Kasumi-1 (cell line): ENCODE measurements at places on chromosomes 2 and 18.

DNA sequence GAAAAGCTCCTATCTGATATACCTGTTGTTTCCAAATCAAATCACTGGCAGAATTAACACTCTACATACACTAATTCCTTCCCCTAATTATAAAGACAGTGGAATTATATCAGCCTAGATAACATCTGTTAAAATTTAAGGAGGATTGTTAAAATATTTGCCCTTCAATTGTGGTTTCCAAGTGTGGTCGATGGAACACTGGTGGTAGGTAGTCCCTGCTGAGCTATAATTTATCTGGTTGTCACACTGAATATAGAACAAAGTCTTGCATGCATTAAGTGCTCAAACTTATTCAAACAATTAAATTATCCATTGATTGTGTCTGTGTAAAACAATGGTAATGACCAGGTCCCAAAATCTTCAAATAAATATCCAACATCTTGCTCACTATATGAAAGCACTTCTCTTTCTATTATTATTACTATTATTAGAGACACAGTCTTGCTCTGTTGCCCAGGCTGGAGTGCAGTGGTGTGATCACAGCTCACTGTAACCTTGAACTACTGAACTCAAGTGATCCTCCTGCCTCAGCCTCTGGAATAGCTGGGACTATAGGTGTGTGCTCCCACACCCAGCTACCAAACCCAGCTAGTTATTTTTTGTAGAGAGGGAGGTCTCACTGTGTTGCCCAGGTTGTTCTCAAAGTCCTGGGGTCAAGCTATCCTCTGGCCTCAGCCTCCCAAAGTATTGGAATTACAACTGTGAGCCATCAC lies 12.0 kb downstream of the CDH2 start:
- DNase-seq = no peak

- no peak for DNase-seq
Observed at GRCh38 chr2:134681201-134681600, 37.6 kb downstream of the TMEM163 start.

GRCh38 chr2:112728378-112729175 lies 7.8 kb downstream of the NT5DC4 start:
- peak; percentile 33 for DNase-seq

DNA sequence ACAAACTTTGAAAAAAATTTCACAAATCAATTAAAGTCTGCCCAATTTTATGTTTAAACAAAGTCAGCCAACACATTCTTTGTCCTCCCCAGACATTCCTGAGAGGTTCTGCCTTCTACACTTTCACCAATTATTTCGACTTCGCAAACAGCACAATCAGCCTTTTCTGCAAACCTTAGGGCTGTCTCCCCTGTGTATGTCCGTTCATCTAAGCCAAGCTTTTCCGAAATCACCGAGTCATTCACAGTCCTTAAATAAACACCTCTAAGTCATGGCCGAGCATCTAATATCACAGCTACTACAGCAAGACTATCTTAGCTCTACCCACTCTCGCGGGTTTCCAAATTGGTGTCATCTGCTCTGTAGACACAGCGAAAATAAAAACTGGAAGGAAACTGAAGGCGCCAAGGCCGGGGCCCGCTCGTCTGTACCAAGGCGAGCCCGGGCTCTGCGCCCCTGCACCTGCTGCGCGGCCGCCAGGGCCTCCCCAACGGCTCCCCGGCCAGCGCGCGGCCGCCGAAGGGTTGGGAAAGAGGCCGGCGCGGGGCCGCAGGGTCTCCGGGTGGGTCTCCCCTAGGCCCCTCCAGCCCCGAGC lies 730 bp downstream of the ODC1 start:
- peak; percentile 44 for DNase-seq

GRCh38 chr2:198368089-198368488 lies 563.7 kb downstream of the PLCL1 start:
- DNase-seq = no peak

DNA sequence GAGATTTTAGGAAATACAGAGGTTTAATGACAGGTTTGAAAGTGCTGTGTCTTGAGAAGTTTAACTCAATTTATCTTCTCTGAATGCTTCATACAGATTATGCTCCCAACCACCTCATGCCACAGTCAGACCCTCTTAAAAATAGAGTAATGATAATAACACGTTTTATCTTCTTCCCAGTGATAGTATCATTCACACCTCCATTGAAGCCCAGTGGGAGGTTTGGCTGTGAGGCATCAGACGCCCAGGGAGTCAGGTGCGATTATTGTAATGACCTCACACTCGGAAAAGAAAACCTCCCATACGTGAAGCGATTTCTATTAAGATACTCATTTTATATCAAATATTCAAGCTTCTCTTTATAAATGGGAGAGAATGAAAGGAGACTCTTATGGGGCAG lies 366.3 kb downstream of the SETBP1 start:
- DNase-seq = no peak

- DNase-seq = no peak
Observed at GRCh38 chr2:96157649-96158553, 12.7 kb upstream of the DUSP2 start.

DNA sequence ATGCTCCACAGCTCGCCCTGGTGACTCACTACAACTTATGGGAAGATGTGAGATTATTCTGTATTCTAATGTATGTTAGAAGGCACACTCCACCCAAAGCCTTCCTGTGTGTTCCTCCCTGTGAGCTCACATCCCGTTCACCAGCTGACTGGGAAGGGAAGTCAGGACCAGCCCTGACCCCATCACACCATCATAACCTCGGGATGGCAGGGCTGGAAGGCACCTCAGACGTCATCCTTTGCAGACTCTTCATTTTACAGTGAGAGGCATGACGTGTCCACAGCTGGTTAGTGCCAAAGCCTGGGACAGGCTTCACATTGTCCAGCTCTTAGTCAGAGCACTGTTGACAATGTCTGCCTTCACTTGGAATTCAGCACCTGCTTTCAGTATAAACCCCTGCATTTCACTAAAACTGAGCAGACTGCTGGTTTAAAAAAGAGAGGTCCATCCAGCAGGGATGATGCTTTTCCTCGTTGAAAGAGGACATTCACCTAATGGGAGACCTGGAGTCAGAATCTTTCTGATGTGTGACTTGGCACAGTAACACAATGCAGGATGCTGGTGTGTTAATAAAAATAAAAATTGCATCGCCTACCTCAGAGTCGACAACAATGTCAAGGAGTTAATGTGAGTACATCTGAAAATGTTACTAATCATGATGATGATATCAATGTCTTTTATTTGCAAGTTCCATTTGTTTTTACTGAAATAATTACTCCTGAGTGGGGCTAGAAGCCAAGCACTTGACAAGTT lies 418.0 kb upstream of the TNP1 start:
- DNase-seq = no peak

GRCh38 chr2:175414882-175415487 lies 233.5 kb upstream of the ATP5MC3 start:
- peak; percentile 67 for DNase-seq

DNA sequence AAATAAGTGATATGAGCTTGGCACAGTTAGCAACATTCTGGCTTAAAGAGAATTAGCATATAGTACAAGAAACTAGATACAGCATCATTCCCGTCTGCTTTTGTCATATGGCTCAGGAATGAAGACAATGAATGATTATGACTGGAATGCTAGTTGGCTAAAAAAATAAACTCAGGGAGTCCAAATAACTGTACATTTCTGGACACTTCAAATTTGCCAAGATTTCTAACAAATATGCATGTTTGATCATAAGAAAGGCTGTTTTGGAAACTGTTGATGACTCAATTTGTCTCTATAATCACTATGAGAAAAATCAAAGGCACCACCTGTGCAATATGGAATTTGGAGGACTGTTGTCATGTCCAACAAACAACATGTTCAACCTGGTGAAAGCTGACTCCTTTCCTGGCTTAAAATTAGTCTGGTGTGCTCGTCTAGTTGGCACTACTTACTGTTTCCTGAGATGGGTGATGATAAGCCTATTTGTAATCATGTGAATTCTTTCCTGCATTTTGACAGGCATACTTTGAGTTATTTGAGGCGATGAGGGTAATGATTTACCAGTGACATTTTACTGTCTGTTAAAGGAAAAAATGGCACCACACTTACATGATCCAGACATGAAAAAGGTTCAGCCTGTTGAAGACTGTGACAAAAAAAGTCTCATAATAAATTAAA lies 133.9 kb upstream of the CDH20 start:
- no peak for DNase-seq

DNA sequence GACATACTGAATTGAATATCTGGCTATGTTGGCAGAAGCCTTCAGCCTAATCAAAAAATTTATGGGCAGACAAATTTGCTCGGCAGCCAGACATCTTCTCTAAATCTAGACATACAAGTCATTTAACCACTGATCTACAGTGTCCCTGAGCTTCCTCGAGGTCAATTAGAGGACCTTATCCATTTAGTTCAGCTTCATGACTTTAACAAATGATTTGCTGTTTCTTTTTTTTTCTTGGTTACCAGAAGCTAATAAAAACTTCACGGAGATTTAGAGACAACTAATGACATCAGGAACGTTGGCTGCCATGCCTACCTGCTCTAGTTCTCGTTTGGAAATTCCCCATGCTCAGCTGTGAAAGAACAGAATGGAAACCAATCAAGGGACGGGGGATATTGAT lies 223.8 kb downstream of the BCL2 start:
- DNase-seq = no peak

GRCh38 chr18:79554945-79555645 lies 124.5 kb upstream of the CTDP1 start:
- DNase-seq = no peak

GRCh38 chr18:53070788-53071187 lies 730.8 kb downstream of the DCC start:
- no peak for DNase-seq

GRCh38 chr2:223008162-223008561 lies 43.8 kb upstream of the KCNE4 start:
- no peak for DNase-seq

DNA sequence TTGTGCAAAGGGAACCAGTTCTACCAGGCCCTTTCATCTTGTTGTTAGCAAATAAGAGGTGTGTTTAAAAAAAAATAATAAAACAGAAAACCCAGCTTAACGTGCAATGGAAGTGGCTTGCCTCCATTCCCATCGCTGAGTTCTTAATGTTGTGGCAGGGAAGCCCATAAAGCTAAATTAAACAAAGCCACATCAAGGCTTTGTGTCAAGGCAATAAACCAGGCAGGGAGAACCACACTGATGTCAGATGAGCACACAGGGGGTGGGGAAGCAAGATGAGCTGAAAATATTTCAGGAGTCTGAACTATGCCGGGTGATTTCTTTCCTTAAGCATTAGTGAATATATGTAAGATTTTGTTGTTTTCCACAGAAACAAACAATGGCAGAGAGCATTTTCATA lies 73.5 kb downstream of the PHLPP1 start:
- no peak for DNase-seq

- DNase-seq = no peak
Observed at GRCh38 chr2:237597196-237598145, 6.9 kb upstream of the RAB17 start.

DNA sequence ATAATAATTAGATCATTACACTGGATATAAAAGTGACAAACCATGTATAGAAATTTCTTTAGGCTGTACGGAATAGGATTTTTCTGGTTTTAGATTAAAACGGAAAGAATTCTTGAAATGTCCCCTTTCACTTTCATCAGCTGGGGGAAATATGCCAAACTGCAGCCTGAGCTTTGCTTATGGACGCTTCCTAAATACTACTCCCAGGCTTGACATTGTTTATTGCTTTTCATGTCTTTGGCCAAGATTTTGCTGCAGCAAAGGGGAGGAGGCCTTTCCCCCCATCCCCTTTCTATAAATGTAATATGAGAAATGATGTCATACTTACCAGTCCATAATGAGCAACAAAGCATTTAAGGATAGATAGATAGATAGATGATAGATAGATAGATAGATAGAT lies 158.4 kb downstream of the MAP2 start:
- no peak for DNase-seq
